ENCODE measurements at places on chromosomes 12 and 14.

GRCh38 chr12:131810726-131811125 lies 17.5 kb upstream of the MMP17 start:
- DNase-seq: no peak

- no peak for DNase-seq
These were observed 106.4 kb downstream of the SLC25A47 start for GRCh38 chr14:100429537-100429936.

DNA sequence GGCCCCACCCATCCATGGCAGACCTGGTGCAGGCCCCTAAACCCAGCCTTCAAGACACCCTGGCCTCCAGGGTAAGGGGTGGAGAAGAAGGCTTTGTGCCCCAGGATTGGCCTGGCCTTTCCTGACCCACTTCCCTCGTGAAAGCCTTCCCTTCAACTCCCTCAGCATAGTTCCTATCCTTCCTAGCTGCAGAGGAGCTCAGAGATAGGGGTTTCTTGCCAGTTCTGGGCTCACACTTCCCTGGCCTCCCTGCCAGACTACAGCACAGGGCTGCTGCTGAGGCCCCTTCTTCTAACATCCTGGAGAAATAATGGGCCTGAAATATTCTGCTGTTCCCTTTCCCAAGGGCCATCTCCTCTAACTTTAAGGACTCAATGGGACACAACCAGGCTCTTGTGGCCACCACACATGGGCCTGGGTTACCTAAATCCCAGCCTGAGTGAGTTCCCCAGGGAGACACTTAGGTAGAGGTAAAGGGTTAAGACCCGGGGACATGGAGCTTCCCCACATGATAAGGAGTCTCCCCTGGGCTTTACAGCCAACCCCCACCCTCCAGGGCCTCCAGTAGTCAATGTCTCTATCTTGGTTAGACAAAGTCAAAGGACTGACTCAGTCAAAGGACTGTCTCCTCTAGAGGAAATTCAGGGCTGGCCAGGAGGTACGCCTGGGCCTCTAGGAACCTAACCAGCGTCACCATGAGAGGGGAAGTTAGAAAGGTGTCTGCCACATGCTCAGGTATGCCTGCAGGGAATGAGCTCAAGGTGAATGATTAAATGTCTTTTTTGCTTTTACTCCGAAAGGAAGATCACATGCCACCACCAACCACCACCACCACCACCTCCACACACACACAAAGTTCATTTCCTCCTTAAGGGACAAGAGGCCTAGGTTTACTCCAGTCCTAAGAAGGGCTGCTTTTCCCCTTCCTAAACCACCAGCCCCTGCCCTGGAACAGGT lies 7.1 kb downstream of the ZFP36L1 start:
- peak; percentile 46 for DNase-seq

DNA sequence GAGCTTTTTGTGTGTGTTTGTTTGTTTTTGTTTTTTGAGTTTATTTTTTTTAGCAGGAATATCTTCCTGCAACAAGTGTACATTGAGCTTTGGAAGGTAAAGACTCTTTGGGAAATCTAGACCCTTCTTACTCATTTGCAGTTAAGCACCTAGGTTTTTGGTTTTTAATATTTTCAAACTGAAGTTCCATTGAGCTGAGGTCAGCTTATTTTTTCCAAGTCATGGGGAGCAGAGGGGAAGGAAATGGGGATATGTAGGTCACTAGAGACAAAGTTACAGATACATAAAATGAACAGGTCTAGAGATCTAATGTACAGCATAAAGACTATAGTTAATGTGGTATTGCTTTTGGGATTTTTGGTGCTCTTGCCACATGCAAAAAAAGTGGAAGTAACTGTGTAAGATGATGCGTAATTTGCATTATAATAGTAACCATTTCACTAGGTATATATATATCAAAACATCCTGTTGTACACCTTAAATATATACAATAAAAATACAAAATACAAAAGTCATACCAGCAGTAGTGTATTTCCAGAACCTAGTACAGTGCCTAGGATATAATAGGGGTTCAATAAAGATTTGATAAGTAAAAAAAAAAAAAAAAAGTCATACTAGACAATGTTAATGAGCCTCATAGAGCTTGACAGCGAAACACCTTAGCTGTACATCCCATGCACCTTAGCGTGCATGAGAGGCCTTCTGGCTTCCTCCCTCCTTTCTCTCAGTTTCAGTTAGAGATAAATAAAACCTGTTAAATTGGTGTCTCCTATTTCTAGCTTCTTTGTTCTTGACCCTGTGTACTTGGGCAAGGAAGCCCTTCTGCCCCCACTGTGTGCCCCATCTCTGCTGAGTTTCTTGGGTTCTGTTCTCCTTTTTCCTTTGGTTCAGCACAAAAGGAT lies 22.7 kb downstream of the CGRRF1 start:
- no peak for DNase-seq

DNA sequence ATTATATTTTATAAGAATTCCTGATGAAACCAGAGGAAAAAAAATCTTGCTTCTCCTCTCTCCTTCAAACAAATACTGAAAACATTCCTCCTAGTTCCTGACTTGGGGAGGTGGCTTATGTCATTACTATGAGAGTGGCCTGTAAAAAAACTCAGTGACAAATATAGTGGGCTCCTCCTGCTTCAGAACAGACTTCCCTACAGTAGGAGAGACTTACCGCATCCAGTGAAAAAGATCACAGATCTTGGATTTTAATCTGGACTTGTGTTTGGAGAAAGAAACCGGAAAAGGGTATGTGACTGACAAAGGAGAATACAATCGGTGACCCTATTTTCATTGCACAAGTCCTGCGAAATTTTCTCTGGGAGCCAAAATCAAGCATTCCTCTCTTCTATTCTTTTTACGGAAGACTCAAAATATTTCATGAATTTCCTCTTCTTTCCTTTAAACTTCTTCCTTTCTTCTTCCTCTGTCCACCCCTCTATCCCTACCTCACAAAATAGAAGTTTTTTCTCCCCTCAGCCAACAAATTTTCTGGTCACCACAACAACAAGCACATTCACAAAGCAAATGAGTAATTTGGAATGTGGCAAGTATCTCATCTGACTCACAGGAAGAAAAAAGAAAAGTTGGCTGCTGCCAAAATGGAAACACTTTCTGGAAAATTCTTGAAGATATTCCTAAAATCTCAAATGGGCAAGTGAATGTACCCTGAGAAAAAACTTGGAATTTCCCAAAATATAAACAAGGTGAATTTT lies 185.1 kb upstream of the CDKN3 start:
- DNase-seq: no peak

DNA sequence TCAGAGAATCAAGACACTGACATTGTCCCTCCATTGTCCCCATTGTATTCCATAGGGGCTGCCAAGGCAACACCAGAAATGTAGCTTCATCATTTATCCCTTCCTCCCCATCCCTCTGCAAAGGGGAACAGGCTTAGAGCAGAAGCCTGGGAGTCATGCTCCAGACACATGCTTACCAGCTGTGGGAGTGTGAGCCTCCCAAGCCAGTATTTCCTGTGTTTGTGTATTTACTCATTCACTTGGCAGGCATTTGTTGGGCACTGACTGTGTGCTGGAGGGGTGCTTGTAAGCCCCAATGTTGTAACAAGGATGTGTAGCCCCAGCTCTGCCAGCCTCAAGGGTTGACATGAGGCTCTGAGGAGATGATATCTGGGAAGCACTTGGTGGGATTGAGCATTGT lies 46.0 kb upstream of the TCL1A start:
- no peak for DNase-seq

- DNase-seq: no peak
These were observed 28.0 kb downstream of the RCOR1 start for GRCh38 chr14:102620413-102620812.

DNA sequence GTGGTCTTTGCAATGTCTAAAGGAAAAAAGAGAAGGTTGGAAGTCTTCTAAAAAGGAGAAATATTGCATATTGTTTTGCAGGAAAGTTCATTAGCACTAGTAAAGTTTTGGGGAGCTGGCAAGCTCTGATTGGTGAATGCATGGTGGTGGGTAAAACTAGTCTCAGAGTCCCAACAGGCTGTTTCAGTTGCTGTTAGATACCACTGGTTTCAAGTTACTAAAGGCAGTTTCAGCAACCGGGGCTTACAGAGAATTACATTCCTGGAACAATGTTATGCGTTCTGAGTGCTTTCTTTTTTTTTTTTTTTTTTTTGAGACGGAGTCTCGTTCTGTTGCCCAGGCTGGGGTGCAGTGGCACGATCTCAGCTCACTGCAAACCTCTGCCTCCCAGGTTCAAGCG lies 208.2 kb downstream of the EPS8 start:
- DNase-seq: no peak

GRCh38 chr12:5201554-5202218 lies 158.0 kb downstream of the KCNA5 start:
- no peak for DNase-seq

DNA sequence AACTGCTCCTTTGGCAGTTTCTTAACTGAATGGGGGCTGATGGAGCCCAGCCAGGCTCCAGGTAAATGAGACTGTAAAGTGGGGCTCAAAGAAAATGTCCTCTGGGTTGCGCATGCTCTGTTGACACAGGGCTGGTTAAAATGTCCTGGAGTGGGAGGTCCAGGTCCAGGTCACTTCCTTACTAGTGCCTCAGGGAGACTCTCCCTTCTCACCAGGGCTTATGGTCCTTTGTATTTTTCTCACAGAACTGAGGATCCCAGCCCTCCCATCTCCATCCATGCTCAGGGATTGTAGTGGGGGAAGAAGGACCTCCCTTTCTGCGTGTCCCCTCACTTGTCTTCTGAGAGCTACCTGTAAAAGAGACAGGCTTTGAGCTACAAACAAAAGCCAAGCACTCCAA lies 77.5 kb downstream of the SSPN start:
- no peak for DNase-seq

DNA sequence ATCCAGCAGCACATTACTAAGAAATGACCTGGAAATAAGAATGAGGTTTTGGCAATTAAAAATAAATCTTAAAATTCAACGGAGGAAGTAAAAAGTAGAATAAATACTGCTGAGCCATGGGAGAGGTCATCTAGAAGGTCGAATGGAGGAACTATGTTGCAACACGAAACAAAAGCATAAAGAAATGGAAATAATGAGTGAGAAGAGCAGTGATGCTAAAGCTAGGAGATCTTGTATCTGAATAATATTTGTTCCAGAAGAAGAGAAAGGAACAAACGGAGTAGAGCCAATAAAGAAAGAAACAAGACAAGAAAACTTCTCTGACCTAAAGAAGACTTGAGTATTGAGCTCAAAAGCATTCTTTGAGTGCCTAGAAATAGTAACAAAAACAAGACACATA lies 6.6 kb upstream of the KRT7 start:
- DNase-seq: no peak

DNA sequence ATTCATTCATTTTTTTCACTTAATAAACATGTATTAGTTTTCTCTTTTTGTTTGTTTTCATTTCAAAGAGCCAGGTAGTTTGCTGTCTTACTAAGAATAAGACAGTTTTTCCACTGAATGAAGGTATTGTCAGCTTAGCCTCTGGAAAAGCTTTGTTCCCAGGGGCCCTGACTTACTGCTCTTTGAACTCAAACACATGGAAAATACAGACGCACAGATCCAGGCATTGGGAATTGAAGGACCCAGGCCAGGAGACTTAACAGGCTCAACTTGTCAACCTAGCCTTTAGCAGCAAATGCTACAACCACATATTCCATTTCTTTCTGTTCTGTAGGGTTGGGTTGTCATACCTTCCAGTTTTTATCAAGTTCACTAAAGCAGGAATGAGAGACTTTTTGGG lies 38.5 kb upstream of the SLCO1C1 start:
- DNase-seq: no peak

DNA sequence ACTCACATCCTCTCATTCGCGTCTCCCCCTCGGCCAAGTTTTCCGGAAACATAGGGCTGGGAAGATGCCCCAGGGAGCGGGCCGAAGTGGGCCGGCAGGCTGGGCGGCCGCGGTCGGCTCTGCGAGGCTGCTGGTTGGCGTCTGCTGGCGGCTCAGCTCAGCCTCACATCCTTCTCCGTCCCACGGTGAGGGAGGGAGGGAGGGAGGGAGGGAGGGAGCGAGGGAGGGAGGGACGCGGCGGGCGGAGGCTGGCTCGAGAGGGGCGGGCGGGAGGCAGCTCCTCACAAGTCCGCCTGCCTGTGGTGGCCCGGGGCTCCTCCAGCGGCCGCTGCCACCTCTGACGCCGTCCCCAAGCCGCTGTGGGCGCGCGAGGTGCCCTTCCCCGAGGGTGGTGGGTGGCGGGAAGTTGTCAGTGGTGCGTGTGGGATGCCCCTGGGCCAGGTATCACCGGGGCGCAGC lies 93.8 kb downstream of the RFLNA start:
- DNase-seq: peak; percentile 81

DNA sequence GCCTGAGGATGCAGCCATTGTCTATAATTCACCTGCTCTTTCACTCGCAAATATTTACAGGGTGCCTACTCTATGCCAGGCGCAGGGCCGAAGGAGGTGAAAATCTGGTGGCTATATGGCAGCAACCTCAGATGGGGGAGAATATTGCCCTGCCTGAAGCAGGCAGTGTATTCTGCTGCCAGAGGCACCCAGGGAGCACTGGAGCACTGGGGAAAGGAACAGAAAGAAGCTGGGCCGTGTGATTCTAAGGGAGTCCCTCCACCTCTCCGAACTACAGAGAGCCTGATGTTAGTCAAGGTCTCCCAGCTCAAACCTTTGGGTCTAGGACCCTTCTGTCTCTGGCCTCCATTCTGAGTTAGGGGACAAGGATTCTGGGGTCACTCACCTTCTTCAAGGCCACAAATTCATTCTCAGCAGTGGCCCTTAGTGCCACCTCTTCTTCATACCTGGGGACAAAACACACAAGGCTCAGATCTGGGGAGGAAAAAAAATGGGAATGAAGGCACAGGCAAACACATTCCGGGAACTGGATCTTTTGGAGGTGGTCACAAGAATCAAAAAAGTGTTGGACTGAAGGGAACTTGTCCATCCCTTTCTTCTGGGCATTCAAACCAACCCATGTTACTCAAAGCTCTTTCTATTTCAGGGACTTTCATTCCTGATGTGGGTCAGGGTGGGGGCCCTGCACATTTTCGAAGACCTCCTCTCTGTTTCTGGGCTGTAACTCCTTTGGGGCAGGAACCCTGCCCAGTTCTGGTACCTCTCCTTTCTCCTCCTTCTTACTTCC lies 19.3 kb upstream of the KRT86 start:
- no peak for DNase-seq

GRCh38 chr12:2396448-2396871 lies 343.7 kb downstream of the CACNA1C start:
- DNase-seq: peak; percentile 67

DNA sequence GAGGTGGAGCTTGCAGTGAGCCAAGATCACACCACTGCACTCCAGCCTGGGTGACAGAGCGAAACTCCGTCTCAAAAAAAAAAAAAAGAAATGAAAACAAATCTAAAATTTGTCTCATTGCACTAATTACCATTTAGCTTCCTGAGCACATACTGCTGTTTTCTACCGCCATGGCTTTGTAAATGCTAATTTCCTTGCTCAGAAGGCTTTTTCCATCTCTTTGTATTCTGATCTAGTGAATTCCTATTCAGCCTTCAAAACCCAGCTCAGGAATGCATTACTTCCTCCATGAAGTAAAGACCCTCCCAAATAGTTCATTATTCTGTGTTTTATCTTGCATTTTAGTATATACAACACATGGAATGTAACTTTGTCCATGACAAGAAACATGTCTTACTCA lies 33.6 kb downstream of the CEP83 start:
- DNase-seq: no peak

- DNase-seq: no peak
These were observed 11.7 kb downstream of the DGKA start for GRCh38 chr12:55942577-55943136.

- no peak for DNase-seq
These were observed 9.6 kb downstream of the ZDHHC22 start for GRCh38 chr14:77131871-77132486.

- no peak for DNase-seq
These were observed 39.3 kb downstream of the PITPNM2 start for GRCh38 chr12:123111498-123112165.
